ENCODE measurements at places on chromosomes 6 and 20. TPM values are rescaled to one million over a fixed set of nuclear protein-coding genes. Genes with fewer than 3 reads are reported as not detected.
A peak's percentile ranks its signal among the peaks of the same experiment; 100 is the strongest.

Gene PBOV1
- total RNA-seq = not detected

Gene TRIM15
- not detected for total RNA-seq

- DNase-seq = no peak
- no peaks in the 10 kb centered on the region for H3K27me3 ChIP-seq
- no peaks in the 10 kb centered on the region for H3K4me1 ChIP-seq
- peaks cover 2% of the 10 kb centered on the region for H3K36me3 ChIP-seq
These were observed 25.2 kb downstream of the TNFAIP3 start for GRCh38 chr6:137892271-137892708.

Gene CSTF1
- total RNA-seq = 52.7 TPM

- no peak overlapping the region for H3K4me3 ChIP-seq
- no peaks in the 10 kb centered on the region for H3K36me3 ChIP-seq
- peak overlapping the region; percentile 57 for H3K27ac ChIP-seq
- DNase-seq = no peak
- H3K27me3 ChIP-seq = no peaks in the 10 kb centered on the region
- H3K4me1 ChIP-seq = peaks cover 21% of the 10 kb centered on the region
These were observed 8.6 kb downstream of the PNLDC1 start for GRCh38 chr6:159808647-159809046.

DNA sequence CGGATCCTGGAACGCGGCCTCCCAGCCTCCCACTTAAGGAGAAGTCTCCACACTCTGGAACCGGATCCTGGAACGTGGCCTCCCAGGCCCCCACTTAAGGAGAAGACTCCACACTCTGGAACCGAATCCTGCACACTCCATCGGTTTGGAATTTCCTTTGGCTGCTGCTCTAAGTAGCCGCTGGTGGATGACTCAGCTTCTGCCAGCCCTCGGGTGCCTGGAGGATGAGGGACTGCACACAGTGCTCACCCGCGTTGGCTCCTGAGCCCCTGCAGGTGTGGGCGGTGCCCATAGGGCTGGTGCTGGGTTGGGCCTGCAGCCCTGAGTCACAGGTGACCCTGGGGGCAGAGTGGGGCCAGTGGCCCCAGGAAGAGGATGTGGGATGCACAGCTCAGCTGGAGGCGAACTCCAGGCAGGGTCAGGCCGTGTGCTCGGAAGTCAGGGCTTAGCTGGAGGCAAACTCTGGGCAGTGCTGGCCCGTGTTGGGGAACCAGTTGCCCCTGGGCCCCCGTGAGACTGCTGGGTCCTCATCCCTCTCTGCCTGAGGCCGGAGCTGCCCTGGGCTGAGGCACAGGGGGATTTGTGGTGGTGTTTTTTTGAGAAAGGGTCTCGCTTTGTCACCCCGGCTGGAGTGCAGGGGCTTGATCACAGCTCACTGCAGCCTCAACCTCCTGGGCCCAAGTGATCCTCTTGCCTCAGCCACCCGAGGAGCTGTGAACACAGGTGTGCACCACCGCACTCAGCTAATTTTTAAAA is 13.9 kb upstream of the TNFRSF6B start:
- H3K27ac ChIP-seq = no peak overlapping the region
- no peaks in the 10 kb centered on the region for H3K27me3 ChIP-seq
- peaks cover 6% of the 10 kb centered on the region for H3K36me3 ChIP-seq
- DNase-seq = no peak
- no peak overlapping the region for H3K4me3 ChIP-seq
- H3K4me1 ChIP-seq = peaks cover 11% of the 10 kb centered on the region

GRCh38 chr6:64012351-64013001 is 376.9 kb downstream of the PHF3 start:
- no peaks in the 10 kb centered on the region for H3K27me3 ChIP-seq
- no peak overlapping the region for H3K4me3 ChIP-seq
- DNase-seq = peak; percentile 28
- peaks cover 14% of the 10 kb centered on the region for H3K4me1 ChIP-seq
- H3K36me3 ChIP-seq = peaks cover 3% of the 10 kb centered on the region

Gene CGA
- not detected for total RNA-seq

DNA sequence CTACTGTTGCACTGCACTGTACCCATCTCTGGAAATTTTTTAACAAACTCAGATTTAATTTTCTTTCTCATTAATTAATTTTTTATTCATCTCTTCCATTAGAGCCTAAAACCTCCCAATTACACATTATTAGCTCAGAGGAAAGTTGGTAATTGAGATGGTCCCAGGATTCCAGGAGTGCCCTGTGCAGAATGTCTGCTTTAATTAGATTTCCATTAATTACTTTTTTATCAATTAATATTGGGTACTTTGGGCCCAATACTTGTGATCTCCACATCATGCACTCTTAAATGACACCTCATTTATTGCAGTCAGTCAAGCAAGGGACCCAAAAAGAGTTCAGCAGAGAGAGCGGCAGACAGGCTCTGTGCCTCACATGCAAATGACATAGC is 232.0 kb downstream of the PTPRT start:
- H3K4me1 ChIP-seq = peaks cover 4% of the 10 kb centered on the region
- DNase-seq = no peak
- H3K27ac ChIP-seq = no peak overlapping the region
- H3K36me3 ChIP-seq = no peaks in the 10 kb centered on the region
- H3K27me3 ChIP-seq = peaks cover 38% of the 10 kb centered on the region

- DNase-seq = no peak
- no peaks in the 10 kb centered on the region for H3K36me3 ChIP-seq
- no peaks in the 10 kb centered on the region for H3K27me3 ChIP-seq
These were observed 262.3 kb upstream of the SOX4 start for GRCh38 chr6:21331235-21331634.

Gene HLA-DRB5
- total RNA-seq = not detected

Gene XKR7
- total RNA-seq = 4.5 TPM

DNA sequence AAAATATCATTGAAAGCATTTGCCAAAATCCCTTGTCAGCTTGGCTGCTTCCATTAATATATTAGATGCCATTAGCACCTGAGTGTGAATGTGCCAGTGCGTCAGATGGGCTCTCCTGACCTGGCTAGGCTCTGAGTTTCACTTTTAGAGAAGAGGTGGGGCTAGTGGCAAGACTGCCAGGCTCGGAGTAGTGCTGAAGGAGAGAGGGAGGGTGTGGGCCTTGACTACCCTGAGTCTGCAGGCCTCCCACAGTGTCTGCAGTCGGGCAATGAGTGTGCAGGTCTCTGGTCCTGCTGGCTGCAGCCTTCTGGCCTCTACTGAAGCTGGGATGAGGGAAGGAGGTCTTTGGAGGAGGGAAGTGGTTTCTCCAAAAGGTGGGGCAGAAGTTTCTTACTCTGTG is 34.6 kb upstream of the PNPLA1 start:
- H3K27me3 ChIP-seq = no peaks in the 10 kb centered on the region
- no peaks in the 10 kb centered on the region for H3K4me1 ChIP-seq
- H3K36me3 ChIP-seq = peaks cover 11% of the 10 kb centered on the region
- peak overlapping the region; percentile 82 for H3K27ac ChIP-seq
- peak overlapping the region; percentile 42 for H3K4me3 ChIP-seq

DNA sequence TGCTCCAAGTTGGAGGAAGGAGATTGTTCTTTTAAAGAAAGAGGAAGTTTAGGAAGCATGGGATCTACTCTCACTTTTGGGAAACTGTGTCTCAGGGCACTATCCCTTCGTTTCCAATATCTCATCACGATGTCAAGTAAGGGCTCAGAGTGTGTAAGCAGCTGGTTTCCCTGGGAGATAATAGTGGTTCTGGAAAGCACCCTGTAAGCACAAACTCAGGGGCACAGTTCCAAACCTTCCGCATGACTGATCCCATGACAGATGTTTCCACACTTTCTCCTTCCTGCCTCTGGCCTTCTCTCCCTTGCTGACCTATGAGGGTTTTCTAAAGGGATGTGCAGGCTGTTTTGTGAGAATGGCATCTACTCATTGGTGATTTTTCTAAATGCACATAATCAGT is 33.9 kb downstream of the ADTRP start:
- H3K27ac ChIP-seq = no peak overlapping the region
- no peaks in the 10 kb centered on the region for H3K36me3 ChIP-seq
- no peak overlapping the region for H3K4me3 ChIP-seq
- no peaks in the 10 kb centered on the region for H3K4me1 ChIP-seq
- no peak for DNase-seq

DNA sequence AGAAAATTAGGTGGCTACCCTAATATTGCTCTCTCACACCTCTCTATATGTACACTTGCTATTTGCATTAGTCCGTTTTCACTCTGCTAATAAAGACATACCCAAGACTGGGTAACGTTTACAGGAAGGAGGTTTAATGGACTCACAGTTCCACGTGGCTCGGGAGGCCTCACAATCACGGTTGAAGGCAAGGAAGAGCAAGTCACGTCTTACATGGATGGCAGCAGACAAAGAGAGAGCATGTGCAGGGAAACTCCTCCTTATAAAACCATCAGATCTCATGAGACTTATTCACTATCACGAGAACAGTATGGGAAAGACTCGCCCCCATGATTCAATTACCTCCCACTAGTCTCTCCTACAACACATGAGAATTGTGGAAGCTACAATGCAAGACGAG is 53.4 kb downstream of the EPM2A start:
- no peaks in the 10 kb centered on the region for H3K4me1 ChIP-seq
- no peak overlapping the region for H3K4me3 ChIP-seq
- H3K27me3 ChIP-seq = no peaks in the 10 kb centered on the region
- H3K36me3 ChIP-seq = peaks cover 44% of the 10 kb centered on the region
- H3K27ac ChIP-seq = no peak overlapping the region

GRCh38 chr6:54491431-54491830 is 183.2 kb downstream of the TINAG start:
- no peaks in the 10 kb centered on the region for H3K36me3 ChIP-seq
- no peaks in the 10 kb centered on the region for H3K4me1 ChIP-seq
- no peak overlapping the region for H3K4me3 ChIP-seq
- no peak for DNase-seq

GRCh38 chr6:33607784-33608161 is 13.3 kb upstream of the ITPR3 start:
- H3K4me3 ChIP-seq = no peak overlapping the region
- H3K36me3 ChIP-seq = no peaks in the 10 kb centered on the region
- H3K27me3 ChIP-seq = peaks cover 2% of the 10 kb centered on the region
- peaks cover 64% of the 10 kb centered on the region for H3K4me1 ChIP-seq
- no peak overlapping the region for H3K27ac ChIP-seq

GRCh38 chr20:16283978-16284377 is 289.3 kb downstream of the KIF16B start:
- no peak for DNase-seq
- H3K36me3 ChIP-seq = peaks cover 8% of the 10 kb centered on the region
- H3K4me3 ChIP-seq = no peak overlapping the region
- H3K4me1 ChIP-seq = peaks cover 11% of the 10 kb centered on the region
- no peak overlapping the region for H3K27ac ChIP-seq

GRCh38 chr20:17012546-17013226 is 214.2 kb upstream of the PCSK2 start:
- no peak overlapping the region for H3K4me3 ChIP-seq
- no peaks in the 10 kb centered on the region for H3K27me3 ChIP-seq
- H3K27ac ChIP-seq = no peak overlapping the region
- H3K4me1 ChIP-seq = peaks cover 26% of the 10 kb centered on the region
- no peaks in the 10 kb centered on the region for H3K36me3 ChIP-seq

DNA sequence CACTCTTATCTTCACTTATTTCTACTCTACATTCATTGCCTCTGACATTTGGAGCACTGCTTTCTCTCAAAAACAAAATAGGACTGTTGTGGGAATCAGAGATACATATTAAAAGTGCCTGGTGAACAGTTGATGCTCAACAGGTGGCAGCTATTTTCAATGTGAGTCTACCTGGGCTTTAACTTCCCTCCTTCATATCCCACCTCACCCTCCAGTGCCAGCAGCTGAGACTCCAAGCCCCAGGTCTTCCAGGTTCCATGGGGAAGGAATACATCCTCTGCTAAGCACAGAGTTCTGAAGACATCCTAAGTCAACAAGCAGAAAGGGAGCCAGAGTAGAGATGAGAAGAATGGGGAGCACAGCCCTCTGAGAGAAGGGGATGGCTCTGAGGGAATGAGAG is 7.0 kb upstream of the FOXP4 start:
- no peak overlapping the region for H3K27ac ChIP-seq
- H3K4me3 ChIP-seq = no peak overlapping the region
- peaks cover 7% of the 10 kb centered on the region for H3K27me3 ChIP-seq
- DNase-seq = no peak

DNA sequence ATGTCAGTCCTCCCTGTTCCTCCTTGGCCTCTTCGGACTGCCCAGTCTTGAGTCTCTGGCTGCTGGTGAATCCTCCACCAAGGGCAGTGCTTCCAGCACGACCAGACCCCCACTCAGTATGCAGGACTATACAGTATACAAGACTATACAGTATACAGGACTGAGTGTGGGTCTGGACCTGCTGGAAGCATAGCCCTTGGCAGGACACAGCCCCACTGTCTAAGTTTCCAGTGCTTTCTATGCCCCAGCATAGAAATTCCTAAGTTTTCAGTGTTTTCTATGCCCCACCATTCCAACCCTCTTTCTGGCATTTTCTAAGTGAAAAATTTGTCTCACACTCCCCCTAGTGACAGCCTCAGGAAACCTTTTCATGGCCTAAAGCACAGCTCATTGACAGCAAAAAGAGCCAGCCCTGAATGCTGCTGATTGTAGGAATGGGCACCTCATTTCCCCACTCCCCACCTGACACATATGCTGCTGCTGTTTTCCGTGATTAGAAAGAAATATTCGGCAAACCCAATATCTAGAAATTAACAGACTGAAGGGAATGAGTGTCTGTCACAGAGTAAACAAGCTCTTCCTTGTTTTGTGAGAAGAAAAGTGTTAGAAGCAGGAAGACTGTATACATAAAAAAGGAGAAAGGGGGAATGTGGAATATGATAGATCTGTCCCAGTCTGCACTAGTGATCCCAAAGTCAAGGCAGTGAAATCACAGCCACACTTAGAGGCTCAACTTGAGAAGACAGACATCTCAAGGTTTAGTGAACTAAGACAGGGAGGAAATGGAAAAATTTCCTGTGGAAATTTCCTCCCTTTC is 206.9 kb downstream of the IBTK start:
- H3K4me3 ChIP-seq = no peak overlapping the region
- no peaks in the 10 kb centered on the region for H3K36me3 ChIP-seq
- H3K27ac ChIP-seq = no peak overlapping the region
- peak; percentile 43 for DNase-seq

DNA sequence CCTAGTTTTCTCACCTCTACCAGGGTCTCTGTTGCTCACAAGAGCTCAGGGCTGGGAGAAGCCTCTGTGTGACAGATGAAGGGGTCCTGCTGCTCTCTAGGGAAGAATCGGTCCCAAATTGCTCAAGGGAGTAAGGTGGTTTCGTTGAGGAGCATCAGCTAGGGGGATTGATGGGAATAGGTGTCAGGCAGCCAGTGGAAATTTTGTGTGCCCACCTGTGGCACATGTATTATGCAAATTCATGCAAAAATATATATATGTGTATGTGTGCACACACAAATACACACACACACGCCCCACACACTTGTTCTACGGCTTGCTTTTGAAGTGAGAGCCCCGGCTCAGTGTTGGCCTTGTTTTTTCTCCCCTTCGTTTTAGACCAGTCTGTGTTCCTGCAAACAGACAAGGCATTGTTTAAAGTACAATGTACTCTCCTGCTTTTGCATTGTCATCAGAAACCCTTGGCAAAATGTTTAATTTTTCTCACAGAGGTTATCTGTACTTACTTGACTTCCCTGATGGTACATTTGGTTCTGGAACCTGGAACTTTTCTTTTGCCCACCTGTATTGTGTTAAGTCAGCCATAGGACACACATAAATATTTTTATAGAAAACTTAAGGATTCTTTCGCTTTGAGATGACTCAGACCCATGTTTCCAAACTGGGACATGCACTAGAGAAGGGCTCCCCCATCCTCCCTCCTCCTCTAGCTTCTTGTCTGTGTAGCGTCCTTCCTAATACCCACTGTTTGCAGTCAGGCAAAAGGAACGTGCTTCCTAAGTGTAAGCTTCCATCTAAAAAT is 26.7 kb downstream of the FOXO3 start:
- no peak overlapping the region for H3K4me3 ChIP-seq
- no peaks in the 10 kb centered on the region for H3K27me3 ChIP-seq
- DNase-seq = no peak
- H3K27ac ChIP-seq = peak overlapping the region; percentile 94
- H3K4me1 ChIP-seq = peaks cover 51% of the 10 kb centered on the region

Gene SMLR1
- not detected for total RNA-seq

Gene TINAG
- total RNA-seq = not detected

All from neural crest cell (in vitro differentiated cells).